Activated T-helper 9 cell treated with anti-CD3 and anti-CD28 coated beads, Interleukin-2, amount 50 U/mL, for 16 hours (primary cell): ENCODE measurements at places on chromosomes 4 and X.
A peak's percentile ranks its signal among the peaks of the same experiment; 100 is the strongest.

- peak; percentile 2 for DNase-seq
Measured at GRCh38 chr4:18593297-18594002, 571.9 kb upstream of the LCORL start.

DNA sequence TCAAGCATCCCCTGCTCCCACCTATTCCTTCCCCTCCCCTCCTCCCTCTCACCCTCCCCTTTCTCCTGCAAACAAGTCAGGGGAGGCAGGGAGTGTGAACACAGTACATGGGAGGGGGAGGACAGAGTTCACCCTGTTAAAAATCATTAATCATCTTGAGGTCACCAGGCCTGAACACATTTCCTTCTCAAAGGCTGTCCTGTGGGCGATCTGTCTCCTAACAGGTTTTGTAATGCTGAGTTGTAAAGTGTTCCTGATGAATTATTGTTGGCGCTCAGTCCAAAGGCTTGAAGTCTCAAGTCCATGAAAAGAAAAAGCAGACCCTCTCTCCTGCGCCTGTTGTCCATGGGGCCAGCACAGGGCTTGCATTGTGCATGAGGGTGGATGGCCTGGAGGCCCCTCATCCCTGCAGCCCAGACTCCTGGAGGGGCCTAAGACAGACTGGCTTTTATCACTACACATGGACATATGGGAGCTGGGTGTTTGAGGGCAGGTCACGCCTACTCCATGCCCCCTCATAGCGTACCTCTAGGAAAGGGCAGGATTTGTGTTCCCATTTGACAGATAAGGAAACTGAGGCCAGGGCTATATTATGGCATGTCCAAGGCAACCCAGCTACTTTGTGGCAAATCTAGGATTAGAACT lies 189.1 kb downstream of the RAB28 start:
- no peak for DNase-seq

- no peak for DNase-seq
Measured at GRCh38 chr4:137432446-137433311, 99.6 kb downstream of the PCDH18 start.

GRCh38 chr4:130335417-130336194 lies 1239.7 kb downstream of the C4orf33 start:
- DNase-seq, result no peak

- DNase-seq, result no peak
Measured at GRCh38 chrX:108732630-108733321, 3.6 kb downstream of the IRS4 start.

DNA sequence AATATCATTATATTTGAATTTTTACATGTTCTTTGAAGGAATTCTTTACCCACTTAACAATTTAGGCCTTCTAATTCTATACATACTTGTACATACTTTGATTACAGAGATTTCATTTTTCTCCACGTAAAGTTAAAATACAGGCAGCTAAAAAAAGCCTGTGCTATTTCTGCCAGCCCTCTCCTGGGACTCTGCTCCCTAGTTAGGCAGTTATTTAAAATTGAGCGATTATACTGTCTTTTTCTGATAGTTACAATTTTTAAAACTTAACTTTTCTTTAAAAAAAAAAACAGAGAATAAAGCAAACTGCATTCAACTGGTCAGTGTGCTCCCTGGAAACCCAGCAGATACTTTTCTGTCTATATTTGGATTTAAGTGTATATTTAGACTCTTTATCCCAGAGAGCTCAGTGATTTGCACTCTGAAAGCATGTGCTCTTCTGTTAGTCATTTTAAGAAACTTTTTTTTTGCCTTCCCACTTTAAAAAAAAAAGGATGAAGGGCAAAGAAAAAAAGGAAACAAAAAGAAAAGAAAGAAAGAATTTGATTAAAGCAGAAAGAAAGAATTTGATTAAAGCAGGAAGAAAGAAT lies 18.1 kb upstream of the FAM241A start:
- DNase-seq, result no peak

DNA sequence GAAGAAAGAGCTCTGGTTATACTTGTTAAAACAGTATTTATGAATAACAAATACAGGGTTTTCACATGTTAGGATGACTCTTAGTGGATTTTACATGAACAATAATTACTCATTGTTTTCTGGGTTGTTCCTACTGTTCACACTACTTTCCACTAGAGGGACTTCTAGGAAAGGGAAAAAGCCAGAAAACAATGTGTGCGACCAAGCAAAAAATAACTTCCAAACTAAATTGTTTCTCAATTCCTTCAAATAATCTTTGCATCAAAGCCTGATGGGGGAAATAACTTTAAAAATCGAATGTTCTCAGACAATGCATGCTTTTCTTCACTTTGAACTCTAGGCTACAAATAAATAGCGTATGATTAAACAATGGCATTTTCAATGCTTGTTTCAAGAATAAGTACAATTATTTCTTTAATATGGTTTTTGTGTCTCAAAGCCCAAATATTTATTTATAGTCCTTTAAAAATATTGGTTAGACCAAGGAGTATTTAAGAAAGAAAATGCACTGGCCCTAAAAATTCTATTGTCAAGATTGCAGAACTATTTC lies 72.1 kb upstream of the ETNPPL start:
- no peak for DNase-seq

GRCh38 chr4:106618956-106619355 lies 250.4 kb upstream of the GIMD1 start:
- DNase-seq, result no peak

DNA sequence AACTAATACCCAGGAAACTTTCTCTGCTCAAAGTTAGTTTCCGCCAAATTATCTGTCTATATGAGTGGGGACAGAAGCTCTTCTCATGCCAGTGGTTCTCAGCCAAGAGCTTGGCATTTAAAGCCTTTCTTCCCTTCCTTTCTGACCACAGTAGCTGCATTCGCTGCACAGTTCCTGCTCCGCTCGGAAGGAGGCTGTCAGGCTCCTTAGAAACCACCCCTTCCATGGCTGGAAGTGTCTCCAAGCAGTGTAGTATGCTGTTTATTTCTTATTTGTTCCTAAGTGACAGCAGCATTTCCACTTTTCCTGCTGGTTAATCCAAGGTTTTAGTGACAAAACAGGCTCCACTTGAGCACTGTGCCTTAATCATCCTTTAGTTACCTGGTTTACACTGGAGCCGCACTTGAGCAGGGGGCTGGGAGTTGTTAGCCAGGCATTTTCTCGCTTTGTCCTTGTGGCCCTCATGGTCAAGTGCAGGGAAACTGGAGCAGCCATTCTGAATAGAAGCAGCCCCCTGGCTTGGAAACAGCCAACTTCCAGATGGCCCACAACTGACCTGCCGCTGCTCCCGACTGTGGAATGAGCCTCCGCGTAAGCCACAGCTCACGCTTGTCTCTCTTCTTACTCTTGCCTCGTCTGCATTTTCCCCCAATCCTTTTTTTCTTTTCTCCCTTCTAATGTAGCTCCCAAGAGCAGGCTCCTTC lies 739.4 kb upstream of the TENM3 start:
- no peak for DNase-seq

GRCh38 chrX:21708116-21708515 lies 49.8 kb downstream of the SMPX start:
- no peak for DNase-seq

GRCh38 chr4:114383721-114384120 lies 214.9 kb upstream of the UGT8 start:
- DNase-seq, result no peak

GRCh38 chrX:53160297-53160983 lies 64.6 kb downstream of the KDM5C start:
- no peak for DNase-seq

- DNase-seq, result no peak
Measured at GRCh38 chr4:154958621-154959358, 177.7 kb downstream of the RBM46 start.

DNA sequence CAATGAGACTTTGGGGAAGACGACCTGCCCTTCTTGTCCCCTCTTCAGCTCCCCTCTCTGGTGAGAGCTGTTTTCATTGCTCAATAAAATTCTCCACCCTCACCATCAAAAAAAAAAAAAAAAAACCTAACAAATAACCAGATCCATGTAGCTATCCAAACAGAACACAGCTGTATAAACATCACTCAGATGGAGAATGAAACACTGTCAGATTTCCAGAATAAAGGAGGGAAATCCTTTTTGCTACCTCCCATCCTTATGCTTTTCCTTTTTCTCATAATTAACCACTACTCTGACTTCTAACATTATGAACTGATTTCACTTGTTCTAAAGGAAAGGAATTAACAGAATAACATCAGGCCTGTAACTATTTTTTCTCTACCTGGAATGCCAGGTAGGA lies 155.6 kb downstream of the PPP4R3C start:
- DNase-seq, result no peak

- no peak for DNase-seq
Measured at GRCh38 chr4:118858779-118859178, 22.9 kb upstream of the SEC24D start.

GRCh38 chrX:16005917-16006316 lies 117.4 kb upstream of the GRPR start:
- DNase-seq, result no peak

GRCh38 chr4:24657768-24658617 lies 73.6 kb upstream of the DHX15 start:
- no peak for DNase-seq

- DNase-seq, result no peak
Measured at GRCh38 chr4:142512161-142512560, 333.9 kb downstream of the INPP4B start.

GRCh38 chrX:70001269-70001668 lies 48.5 kb downstream of the AWAT2 start:
- no peak for DNase-seq
